ENCODE measurements at places on chromosomes 7 and 10.
A peak's percentile ranks its signal among the peaks of the same experiment; 100 is the strongest.

DNA sequence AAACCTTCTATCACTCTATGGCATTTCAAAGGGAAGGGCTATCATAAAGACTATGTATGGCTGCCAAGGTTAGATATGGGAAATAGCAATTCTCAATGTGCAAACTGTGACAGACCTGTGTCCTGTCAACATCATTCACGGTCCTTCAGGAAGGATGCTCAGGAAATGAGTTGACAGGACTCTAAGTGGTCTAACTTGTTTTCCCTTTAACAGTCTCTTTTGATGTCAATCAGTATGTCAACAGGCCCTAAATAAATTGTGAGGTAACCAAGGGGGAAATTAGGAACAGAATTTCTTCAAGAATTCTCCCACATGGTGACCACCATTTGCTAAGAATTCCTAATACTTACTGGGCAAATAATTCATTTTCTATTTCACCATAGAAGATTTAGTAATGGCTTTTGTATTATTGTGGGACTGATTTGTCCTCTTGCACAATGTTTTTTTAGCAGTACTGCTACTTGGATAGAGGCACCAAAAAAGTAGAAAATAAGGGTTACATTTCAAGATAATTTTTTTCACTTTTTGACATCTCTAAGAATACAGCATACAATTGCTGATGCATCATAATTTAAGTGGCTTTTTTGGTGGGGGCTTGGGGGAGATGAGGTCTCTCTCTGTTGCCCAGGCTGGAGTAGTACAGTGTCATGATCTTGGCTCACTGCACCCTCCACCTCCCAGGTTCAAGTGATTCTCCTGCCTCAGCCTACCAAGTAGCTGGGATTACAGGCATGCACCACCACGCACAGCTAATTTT is 275.8 kb downstream of the CACNA2D1 start:
- no peak for DNase-seq

DNA sequence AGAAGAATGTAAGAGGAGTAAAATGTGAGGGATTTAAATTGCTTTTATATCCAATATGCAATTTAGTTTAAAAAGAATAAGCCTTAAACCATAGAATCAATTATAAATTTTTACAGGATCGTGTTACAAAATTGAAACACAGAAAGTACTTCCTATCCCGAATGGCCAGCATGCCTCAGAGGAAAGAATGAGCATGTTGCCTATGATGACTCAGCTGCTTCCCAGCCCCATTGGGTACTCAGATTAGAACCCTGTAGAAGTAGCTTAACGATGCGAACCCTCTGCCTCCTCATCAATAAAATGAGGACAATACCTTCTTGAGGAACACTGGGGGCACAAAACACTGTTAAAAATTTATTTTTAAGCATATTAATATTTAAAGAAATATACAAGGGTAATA is 113.4 kb upstream of the CDK1 start:
- no peak for DNase-seq

DNA sequence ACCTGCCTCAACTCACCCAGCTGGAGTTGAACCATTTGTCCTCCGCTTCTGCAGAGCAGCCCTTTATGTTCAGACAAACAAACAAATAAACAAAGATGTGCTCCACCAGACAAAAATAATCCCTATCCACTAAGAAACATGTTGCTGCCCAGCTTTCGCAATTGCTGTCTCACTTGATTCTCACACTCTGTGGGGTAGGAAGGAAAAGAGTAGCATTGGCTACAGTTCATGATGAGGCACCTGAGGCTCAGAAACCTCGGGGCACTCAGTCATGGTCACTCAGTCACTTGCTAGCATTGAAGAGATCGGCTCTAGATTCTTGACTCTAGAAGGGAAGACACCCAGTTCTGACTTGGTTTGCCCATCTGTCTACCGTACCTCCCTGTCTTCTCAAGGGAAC is 88.0 kb upstream of the ZMIZ1 start:
- no peak for DNase-seq

DNA sequence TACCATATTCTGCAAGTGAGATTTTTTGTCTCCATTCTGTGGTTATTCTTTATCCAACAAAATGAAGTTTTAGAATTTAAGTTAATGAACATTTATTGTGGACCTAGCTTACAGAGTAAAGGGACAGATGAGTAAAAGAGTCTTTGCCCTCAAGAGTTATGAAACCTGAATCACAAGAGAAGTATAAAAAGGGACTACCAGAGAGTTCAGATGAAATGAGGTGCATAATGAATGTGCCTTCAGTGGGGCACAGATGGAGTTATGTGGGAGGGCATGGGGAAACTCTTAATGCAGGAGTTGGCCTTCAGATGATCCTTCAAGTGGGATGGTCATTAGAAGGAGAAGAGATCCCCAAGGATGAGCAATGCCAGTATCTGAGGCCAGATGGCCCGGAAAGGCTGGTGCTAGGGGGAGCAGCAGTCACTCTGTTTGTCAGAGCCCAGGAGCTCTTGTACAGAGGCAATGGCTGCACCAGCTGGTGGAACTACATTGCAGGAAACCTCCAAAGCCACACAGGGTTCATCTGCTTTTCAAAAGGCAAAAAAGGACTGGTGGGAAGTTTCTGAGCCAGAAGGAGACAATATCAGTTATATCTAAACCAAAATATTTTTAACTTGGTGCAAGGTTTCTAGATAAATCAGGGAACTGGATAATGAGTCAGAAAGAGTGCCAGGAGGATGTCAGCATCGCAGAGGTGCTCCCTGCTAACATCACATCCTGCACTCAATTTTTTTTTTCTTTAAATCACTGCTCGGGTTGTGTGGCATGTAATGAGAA is 162.0 kb downstream of the KLF6 start:
- no peak for DNase-seq

DNA sequence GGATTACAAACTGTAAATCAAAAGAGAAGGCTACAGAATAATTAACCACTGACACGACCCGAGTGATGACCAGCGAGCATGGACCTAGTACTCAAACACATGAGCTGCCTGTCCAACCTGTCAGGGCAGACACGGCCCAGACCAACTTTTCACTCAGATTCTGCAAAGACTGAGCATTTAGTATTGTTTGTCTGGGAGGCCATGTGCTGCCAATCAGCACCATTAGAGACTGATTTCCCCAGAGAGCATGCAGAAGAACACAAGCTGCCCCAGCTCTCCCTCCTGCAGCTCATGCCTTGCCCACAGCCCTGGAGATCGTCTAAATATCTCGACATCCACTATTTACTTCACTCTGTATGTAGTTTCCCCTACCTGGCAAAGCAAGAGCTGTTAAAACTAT is 172.6 kb upstream of the INHBA start:
- no peak for DNase-seq

GRCh38 chr10:77073663-77073960 is 564.0 kb downstream of the KCNMA1 start:
- DNase-seq: no peak

DNA sequence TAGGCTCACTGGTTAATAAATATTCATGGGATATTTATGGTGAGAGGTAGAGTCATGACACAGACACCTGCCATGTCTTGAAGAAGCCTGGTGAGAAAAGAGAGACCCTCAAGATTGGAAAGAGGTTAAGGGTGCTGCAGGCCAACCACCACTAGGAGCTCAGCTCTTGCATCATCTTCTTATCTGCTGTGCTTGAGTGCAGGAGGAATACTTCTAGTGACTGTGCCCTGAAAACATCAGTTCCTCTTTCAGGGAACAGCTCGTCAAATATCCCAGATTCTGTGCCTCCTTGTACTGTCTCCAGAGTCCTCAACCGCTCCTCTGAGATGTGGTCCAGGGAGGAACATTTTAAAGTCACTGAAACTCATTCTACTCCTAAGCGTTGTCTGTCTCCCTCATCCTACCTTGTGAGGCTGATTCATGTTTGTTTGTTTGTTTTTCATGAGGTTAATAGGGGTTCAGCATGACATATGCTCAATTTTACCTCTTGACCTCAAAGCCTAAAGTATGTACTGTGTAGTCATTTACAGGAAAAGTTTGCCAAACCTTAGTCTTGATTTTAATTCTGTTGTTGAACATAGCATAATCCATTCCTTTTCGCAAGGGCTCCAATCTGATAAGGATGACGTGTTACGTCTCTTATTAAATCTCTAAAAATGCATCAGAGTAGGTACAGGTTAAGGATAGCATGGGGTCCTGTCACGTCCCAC is 293.1 kb downstream of the C7orf25 start:
- DNase-seq: no peak

DNA sequence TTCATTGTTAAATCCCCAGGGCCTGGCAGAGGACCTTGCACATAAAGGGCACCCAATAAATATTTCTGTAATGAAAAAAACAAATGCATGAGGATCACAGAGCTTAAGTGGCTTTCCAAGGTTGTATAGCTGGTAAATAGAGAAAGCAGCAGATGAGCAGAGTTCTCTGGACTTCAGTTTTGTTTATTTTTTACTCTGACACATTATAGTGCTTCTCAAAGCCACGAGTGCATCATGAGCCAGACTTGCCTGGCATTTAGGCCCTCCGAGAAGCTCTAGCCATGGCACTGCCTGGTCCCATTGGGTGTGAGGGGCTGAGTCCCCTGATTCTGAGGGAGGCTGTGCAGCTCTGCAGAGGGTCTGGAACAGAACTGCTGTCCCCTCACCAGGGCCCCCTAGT is 87.2 kb upstream of the ZNF32 start:
- DNase-seq: no peak

- DNase-seq: no peak
These were observed 69.5 kb upstream of the CFAP46 start for GRCh38 chr10:133011882-133012281.

DNA sequence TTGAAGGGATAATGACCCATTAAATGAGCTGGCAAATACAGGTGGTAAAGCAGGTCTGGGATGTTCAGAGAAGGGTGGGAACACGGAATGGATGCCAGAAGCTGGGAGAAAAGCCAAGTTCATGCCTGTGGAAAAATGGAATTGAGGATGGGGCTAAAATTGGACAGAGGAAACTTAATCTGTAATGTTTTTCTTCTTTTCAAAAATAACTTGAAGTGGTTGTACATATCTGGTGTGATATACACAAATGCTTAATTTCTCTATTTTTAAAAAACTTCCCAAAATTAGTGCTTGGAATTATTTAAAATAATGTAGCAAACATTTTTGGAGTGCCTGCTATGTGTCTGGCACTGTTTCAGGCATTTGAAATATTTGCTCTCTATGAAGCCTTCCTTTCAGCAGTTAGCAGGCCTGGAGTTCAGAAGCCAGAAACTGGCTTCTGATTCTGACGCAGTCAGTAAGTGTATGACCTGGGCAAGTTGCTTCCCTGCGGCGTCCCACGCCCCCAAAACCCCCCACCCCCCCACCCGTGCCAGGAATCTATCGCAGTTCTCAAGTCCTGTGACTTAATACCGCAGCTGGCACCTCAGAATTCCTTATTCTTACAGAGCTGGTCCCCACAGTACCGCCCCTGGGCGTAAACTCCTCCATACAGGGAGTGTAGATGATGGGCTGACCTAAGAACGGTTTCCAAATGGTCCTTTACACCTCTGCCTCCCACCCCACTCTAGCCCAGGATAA is 828 bp upstream of the MALSU1 start:
- peak; percentile 38 for DNase-seq

- no peak for DNase-seq
These were observed 102.9 kb upstream of the AHR start for GRCh38 chr7:17195576-17195975.

GRCh38 chr7:98562381-98562823 is 54.7 kb upstream of the NPTX2 start:
- no peak for DNase-seq

GRCh38 chr10:104640339-104641186 is 527 bp upstream of the SORCS3 start:
- DNase-seq: no peak

- no peak for DNase-seq
These were observed 83.6 kb downstream of the NRCAM start for GRCh38 chr7:108372618-108373017.

DNA sequence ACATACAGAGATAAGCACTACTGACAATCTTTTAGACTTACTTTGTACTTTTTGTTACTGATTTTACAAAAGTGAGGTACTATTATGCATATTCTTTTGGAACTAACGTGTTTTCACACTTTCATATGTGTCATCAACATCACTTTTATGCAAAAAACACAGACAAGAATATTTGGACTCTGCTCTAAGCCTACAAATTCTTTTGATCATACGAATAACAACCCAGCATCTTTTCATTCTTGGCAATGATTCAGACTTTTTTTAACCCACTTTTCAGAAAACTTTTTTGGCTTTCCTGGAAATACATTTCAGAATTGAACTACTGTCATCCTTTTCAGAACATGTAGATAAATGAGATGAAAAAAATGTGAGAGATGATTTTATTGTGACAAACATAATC is 30.2 kb downstream of the USP6NL start:
- no peak for DNase-seq

DNA sequence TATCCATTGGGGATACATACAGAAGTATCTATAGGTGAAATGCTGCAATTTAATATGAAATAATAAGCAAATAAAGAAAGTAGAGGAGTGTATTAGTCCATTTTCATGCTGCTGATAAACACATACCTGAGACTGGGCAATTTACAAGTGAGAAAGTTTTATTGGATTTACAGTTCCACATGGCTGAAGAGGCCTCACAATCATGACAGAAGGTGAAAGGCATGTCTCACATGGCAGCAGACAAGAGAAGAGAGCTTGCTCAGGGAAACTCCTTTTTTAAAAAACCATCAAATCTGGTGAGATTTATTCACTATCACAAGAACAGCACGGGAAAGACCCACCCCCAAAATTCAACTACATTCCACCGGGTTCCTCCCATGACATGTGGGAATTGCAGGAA is 82.8 kb upstream of the TRIM24 start:
- no peak for DNase-seq

GRCh38 chr7:28572321-28573058 is 160.2 kb downstream of the CREB5 start:
- no peak for DNase-seq

DNA sequence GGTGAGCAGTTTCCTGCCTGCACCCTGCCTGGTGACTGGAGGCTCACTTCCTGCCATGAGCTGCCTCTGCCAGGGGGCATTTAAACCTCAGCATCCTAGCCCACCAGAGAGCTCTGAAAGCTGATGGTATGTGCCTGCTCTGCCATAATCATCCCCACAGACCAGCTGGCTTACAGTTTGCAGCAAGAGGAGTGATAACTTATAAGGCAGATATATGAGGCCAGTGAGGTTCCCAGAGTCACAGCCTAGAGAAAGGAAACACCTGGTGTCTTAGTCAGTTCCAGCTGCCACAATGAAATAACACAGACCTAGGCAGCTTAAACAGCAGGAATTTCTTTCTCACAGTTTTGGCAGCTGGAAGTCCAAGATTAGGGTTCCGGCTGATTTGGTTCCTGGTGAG is 232.0 kb downstream of the PAXIP1 start:
- DNase-seq: no peak

GRCh38 chr7:49791088-49791741 is 17.8 kb downstream of the VWC2 start:
- no peak for DNase-seq

- no peak for DNase-seq
These were observed 35.2 kb upstream of the MXI1 start for GRCh38 chr10:110172155-110172554.

DNA sequence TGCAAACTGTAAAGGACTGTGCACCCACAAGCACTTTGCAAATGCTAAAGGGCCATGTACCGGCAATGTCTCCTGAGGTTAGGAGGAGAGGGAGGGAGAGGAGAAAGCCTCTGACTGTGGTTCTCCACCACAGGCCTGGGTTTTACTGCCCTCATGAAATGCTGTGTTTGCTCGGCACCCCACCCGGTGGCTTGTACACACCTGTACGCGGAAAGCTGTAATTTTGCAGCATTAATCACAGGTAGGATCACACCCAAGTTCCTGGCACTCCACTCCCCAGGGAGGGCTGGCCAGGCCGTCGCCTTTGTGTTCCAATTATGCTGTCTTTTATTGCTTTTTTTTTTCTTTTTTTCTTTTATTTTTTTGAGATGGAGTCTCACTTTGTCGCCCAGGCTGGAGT is 78.5 kb upstream of the MYL10 start:
- DNase-seq: no peak
